ENCODE measurements at places on chromosomes 4 and X.

DNA sequence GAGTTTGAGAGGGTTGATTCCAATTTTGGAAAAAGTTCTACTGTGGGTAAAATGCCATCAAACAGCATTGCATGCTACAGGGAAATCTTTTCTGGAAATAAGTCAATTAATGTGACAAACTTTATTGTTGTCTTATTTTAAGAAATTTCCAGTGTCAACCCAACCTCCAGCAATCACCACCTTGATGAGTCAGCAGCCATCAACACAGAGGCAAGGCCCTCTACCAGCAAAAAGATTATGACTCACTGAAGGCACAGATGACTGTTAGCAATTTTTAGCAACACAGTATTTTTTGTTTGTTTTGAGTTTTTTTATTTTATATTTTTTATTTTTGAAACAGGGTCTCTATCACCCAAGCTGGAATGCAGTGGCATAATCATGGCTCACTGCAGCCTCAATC lies 165.4 kb upstream of the C1QTNF7 start:
- no peak for DNase-seq

- no peak for DNase-seq
These were observed 25.8 kb upstream of the GTPBP6 start for GRCh38 chrX:344371-344901.

- no peak for DNase-seq
These were observed 29.4 kb upstream of the GABRA3 start for GRCh38 chrX:152480269-152481212.

DNA sequence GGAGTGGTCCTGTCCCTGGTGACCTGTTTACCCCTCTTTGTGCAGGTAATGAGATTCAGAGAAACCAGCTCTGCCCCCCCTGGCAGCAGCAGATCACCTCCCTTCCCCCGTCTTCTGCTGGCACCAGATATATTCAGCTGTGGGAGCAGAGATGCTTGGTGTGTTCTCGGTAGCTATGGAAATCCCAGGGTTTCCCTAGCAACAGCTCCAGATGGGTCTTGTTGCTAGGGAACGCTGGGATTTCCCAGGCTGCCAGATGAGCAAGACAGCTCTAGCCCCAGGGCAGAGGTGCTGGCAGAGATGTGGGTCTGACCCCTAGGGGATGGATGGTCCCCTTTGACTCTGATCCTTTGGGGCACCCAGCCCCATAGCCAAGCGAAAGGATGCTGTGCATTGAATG lies 20.2 kb downstream of the CETN2 start:
- DNase-seq = no peak

GRCh38 chr4:187972135-187972534 lies 23.4 kb upstream of the ZFP42 start:
- no peak for DNase-seq

GRCh38 chr4:173424899-173425805 lies 26.2 kb upstream of the SCRG1 start:
- no peak for DNase-seq

GRCh38 chr4:76594173-76594572 lies 159.1 kb downstream of the SHROOM3 start:
- no peak for DNase-seq

GRCh38 chr4:15754323-15754722 lies 23.8 kb upstream of the CD38 start:
- no peak for DNase-seq

DNA sequence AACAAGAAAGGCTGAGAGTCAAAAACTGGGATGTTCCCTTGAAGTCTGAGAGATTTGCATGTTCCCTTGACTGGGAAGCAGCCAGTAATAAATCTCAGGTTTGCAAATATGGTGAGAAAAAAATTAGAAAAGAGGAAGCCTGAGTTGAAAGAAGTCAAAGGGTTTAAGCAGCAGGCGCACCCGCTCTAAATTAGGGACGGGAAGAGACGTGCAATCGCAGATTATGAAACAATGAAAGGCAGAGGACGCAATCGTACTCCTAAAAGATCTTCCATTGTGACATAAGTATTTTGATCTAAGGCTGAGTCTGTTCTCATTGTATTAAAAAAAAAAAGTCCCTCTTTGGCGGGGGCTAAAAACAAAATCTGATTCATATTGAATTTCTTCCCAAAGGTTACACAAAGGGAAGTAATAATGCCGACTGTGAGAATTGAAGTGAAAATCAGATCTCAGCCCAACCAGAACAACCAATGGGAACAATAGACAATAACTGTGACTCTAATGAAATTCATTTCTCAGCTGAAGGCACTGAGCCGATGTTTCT lies 28.2 kb downstream of the SAT1 start:
- DNase-seq = no peak

- DNase-seq = no peak
These were observed 2.9 kb downstream of the ASMTL start for GRCh38 chrX:1449823-1450149.

DNA sequence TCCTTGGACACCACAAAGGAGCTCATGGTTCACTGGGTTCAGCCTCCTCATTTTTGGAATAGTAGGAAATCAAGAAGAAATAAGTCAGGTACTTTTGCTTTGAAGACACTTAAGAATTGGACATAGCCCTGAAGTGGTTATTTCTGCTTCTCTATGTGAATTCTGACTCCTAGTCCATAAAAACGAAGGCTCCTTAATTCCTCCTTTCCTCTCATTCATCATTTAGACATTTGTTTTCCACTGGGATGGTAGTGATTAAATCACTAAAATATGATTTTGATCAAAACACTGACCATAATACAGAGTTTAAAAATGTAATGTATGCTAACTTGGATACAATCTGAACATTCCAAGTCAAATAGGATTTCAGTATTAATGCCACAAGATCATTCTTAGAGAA lies 34.7 kb upstream of the CYP2U1 start:
- DNase-seq = no peak

DNA sequence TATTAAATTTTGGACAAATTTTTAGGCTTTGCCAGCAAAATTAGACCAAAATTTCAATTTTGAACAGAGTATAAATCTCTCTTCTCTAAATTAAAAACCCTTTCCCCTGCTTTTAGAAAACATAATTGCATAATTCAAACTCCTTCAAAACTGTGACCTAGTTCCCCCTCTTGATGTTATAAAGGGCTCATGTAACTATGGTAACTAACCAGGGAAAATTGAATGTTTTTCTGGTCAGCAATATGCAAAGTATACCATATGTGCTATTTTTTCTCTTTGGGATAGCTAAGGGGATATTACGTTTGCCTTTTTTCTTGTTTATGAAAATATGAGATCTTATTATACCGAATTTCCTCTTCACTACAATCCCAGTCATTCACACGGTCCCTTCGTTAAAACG lies 5.1 kb upstream of the ING2 start:
- DNase-seq = no peak

GRCh38 chrX:17596061-17596460 lies 141.2 kb upstream of the SCML1 start:
- no peak for DNase-seq

GRCh38 chr4:182351485-182351884 lies 108.3 kb downstream of the TENM3 start:
- no peak for DNase-seq

DNA sequence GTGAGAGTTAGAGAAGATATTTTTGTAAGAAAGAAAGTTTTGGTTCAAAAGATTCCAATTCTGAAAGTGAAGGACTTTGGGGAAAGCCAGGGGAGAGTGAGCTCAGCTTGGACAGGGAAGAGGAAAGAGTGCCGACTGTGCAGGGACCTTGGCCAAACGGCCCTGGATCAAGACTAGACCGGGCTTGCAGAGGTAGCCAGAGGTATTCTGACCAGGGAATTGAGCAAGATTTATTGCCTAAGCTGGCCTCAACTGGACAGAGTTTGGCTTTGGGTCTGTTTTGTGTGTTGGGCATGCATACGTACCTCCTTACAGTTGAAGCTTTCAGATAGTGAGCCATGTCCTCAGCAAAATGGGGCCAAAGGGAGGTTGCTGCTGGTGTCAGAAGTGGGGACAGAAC lies 11.6 kb downstream of the PLAC1 start:
- DNase-seq = no peak

DNA sequence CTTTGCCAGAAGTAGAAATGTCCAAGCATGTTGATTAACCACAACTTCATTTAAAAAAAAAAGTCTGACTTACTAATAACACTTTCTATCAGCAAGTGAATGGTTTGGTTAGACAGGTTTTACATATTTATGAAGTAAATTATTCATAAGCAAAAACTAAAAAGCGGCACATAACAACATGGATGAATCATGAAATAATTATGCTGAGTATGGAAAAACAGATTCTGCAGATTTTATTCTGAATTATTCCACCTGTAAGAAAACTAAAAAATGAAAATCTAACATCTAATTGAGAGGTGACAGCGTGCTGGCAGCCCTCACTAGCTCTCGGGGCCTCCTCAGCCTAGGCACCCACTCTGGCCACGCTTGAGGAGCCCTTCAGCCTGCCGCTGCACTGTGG lies 173.5 kb downstream of the ADAM29 start:
- no peak for DNase-seq

DNA sequence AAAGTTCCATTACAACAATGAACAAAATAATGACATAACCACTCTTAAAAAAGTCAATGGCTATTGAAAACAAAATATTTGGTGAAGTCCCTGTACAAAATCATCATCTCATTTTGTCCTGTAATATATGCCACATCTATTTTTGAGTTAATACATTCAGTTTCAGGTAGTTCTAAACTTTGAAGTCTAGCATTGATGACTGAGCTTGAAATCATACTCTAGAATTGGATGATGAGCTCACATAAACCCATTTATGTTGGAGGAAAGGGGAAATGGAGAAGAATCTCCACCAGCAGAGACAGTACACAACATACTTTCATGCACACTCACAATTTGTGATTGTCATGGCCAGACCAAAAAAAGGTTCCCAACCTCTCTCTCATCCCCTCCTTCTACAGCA lies 371.1 kb upstream of the NR3C2 start:
- no peak for DNase-seq

GRCh38 chr4:174241162-174241561 lies 42.3 kb downstream of the FBXO8 start:
- DNase-seq = no peak

GRCh38 chr4:152022543-152022942 lies 261.7 kb upstream of the GATB start:
- DNase-seq = no peak

DNA sequence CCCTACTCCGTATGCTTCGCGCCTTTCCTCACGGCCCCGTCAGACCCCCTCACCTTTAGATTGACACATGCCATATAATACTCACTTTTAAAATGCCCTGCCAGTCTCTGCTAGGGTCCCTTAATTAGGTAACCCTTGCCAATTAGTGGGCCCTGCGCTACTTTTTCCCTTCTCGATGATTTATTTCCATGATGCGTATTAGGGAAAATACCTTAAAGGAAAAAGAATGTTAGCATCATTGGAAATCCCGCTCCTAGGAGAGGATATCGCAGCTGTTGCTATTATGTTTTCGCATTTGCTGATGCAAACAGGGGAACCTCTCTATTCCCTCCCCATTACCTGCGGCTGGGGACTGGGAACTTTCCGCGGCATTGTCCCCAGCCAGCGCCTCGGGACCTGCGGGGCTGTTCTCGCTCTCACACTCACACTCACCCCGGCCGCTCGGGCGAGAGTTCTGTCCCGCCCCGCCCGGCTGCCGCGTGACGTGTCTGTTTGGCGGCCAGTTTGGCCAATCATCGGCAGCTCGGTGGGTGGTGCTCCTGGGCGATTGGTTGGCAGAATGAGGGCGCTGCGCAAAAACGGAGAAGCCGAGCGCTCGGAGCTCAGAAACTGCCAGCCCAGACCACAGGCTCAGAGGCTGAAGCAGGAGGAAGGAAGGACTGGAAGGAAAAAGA lies at the start of gene PCDH10:
Gene PCDH10 (plus strand): TSS at position 605 of the 674 bp plus-strand sequence. CDS start 847 bp downstream, outside the sequence.
- DNase-seq = peak; percentile 25

GRCh38 chr4:55303760-55304165 lies 42.3 kb upstream of the SRD5A3 start:
- DNase-seq = no peak

DNA sequence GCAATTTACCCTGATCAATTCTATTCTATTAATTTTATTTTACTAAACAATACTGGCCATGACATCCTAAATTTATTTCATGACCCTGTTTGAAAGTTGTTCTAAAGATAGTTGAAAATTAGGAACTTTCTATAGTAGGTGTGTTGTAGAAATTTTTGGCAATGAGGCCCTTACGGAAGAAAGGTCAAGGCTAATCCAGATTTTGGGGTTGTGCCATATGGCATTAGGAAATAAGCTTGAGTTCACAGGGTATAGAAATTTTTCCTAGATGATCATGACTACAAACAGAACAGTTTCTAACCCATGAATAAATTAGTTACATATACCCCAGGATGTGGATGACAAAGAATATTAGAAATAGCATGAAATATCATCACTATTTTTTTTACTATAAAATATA lies 7.8 kb upstream of the ALB start:
- no peak for DNase-seq

DNA sequence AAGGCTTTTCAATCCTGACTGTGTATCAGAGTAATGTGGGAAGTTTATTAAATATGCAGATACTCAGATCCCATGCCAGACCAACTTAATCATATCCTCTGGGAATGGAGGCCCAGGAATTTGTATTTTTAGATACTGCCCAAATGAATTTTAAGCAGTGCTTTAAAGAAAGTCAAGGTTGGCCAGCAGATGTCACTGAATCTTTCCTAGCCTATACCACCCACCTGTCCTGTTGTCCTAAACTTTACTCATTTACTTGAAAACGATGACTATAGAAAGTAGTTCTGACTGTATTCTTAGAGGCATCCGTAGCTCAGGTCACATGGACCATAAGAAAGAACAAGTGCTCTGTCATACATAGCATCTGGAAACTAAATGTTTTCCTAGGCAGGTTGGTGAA lies 79.9 kb downstream of the AMOT start:
- no peak for DNase-seq

DNA sequence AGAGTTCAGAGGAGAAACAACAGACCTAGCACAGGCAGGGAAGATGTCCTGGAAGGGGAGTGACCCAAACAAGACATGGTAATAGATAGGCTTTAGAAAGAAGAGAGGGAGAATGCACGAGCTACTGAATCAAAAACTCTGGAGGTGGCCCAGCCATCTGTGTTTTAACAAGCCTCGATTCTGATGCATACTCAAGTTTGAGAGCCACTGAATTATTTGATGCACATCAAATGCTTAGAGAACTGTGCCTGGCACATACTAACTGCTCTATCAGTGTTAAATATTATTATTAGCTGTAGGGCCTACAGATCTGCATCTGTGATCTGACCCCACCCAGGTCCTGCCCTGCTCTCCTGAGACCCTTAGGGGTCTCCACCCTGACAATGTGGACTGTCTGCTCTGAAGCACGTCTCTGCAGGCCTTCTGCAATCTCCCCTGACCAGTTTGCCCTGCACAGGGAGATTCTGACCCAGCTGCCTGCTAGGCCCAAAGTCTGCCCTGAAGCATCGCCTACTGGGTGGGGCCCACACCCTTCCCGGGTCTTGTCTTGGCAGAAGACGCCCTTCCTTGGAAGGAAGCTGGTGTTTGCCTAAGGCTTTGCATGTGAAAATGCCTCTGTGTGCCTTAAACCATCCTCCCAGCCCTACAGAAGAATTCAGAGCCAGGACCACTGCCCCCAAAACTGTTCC lies 201.5 kb upstream of the KLF3 start:
- no peak for DNase-seq

GRCh38 chr4:78584863-78585547 lies 33.4 kb downstream of the ANXA3 start:
- DNase-seq = no peak

GRCh38 chr4:3307891-3308575 lies 15.2 kb downstream of the RGS12 start:
- DNase-seq = no peak
